ENCODE measurements at places on chromosomes 16 and 17.

GRCh38 chr16:3492356-3492755 is 2.9 kb downstream of the C16orf90 start:
- DNase-seq = no peak

- DNase-seq = peak; percentile 61
Observed at GRCh38 chr17:50944054-50944901, 78.1 kb upstream of the TOB1 start.

- no peak for DNase-seq
Observed at GRCh38 chr17:56819030-56819429, 14.7 kb downstream of the C17orf67 start.

DNA sequence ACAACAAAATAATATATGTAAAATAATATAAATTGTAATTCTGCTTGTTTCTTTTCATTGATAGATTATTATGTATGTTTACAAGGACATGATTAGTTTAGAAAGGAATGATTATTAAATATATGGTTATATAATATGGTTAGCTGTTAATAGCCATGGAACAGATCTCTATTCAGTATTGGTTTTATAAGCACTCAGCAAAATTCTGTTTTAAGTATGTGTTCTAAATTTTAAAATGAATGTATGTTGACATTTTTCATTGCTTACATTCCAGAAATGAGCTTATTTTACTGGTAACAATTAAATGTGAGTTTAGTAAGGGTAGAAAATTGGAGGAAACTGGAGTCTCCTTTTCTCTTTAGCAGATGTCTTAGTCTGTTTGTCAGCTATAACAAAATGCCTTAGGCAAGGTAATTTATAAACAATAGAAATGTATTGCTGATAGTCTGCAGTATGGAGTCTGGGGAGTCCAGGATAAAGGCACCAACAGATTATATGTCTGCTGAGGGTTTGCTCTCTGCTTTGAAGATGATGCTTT is 45.4 kb downstream of the NFAT5 start:
- DNase-seq = no peak

DNA sequence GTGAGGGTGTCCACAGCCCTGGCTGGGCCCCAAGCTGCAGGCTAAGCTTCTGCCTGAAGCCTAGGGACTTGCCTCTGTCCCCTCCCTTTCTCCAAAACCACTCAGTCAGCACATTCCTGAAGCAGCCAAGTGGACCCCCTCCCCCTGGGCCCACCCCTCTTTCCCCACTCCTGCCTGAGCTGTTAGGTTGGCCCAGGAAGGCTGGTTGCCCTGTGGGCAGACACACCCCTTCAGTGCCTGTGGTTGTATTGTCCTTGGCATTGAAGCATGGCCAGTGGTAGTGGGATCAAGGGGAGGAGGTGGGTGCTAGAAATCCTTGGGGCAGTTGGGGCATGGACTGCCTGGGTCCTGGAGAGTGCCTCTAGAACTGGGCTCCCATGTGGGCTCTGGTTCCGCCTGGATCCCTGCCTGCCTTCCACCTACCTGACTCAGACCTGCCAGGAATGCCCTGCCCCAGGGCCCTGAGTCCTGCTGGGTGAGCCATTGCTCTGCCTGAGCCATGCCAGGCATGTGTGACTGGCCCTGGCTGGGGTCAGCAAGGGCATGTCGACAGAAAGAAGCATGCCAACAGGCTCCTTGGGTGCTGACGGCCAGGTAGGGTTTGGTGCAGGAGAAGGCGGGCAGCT is 2.1 kb downstream of the TRAF4 start:
- no peak for DNase-seq

GRCh38 chr16:87917503-87917902 is 18.8 kb downstream of the CA5A start:
- DNase-seq = no peak

DNA sequence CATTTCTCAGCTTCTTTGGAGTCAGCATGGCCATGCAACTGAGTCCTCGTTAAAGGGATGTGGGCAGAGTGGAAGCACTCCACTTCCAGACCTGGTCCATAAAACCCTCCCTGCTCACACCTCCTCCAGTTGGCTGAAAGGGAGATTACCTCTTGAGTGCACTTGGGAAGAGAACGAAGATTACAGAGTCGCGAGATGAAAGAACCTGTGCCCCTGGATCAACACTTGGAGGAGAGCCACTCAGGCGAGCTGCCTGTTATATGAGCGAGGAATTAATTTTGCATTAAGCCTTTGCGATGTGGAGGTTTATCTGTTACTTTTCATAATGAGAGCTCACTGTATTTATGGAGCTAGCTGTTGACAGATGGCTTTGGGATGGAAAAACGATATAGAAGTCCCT is 147.9 kb downstream of the MAF start:
- no peak for DNase-seq

- DNase-seq = no peak
Observed at GRCh38 chr16:19479302-19479721, 42.6 kb downstream of the GDE1 start.

DNA sequence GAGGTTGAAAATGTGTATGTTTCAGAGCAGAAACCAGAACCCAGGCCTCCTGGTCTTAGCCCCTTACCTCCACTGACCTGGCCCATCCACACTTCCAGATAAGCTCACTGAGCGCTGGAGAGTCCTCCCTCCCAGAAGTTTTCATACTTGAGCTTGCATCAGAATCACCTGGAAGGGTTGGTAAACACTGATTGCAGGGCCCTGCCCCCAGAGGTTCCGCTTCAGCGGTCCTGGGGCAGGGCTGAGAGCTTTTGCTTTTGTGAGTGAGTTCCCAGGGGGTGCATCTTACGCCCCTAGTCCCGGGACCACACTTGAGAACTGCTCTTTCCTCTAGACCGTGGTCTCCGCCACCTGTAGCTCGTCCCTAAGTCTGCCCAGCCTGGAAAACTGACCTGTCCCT is 20.6 kb downstream of the TTYH2 start:
- no peak for DNase-seq

GRCh38 chr16:81723098-81723723 is 55.9 kb upstream of the PLCG2 start:
- peak; percentile 62 for DNase-seq

- no peak for DNase-seq
Observed at GRCh38 chr16:6558661-6559060, 774.0 kb upstream of the RBFOX1 start.

- DNase-seq = no peak
Observed at GRCh38 chr16:65796481-65796880, 570.0 kb upstream of the CDH5 start.

GRCh38 chr16:30526137-30526822 is at the start of gene ZNF768:
TSS of gene ZNF768 (minus strand) at chr16:30526566. CDS start at chr16:30526413, 153 bp downstream.
- DNase-seq = peak; percentile 20
